ENCODE measurements at places on chromosomes 1 and 21. TPM values are rescaled to one million over a fixed set of nuclear protein-coding genes. Genes with fewer than 3 reads are reported as not detected.

The RSPO1 gene
- 0.06 TPM for total RNA-seq

The MCM3AP gene
- total RNA-seq = 49.3 TPM

The SLAMF8 gene
- not detected for total RNA-seq

The ZBTB8B gene
- not detected for total RNA-seq

The HSD3B1 gene
- total RNA-seq = not detected

The CD52 gene
- total RNA-seq = not detected

The SLC2A5 gene
- total RNA-seq = 5.8 TPM

The FAM131C gene
- 0.75 TPM for total RNA-seq

The FABP3 gene
- 2.4 TPM for total RNA-seq

The MANEAL gene
- 0.81 TPM for total RNA-seq

The NBPF4 gene
- total RNA-seq = not detected

The LCE6A gene
- total RNA-seq = not detected

The KLHDC8A gene
- 2.9 TPM for total RNA-seq

The SPATA6 gene
- total RNA-seq = 15.3 TPM

The LCE3D gene
- not detected for total RNA-seq

The KCNJ6 gene
- total RNA-seq = not detected

The KAZN gene
- 23.3 TPM for total RNA-seq
